ENCODE measurements at places on chromosomes 7 and 10. TPM values are rescaled to one million over a fixed set of nuclear protein-coding genes. Genes with fewer than 3 reads are reported as not detected.

The PLA2G12B gene
- not detected for total RNA-seq

The PNLIPRP3 gene
- total RNA-seq, result 0.04 TPM

The PRPS1L1 gene
- total RNA-seq, result not detected

The TAS2R4 gene
- total RNA-seq, result 1.5 TPM

The ANXA11 gene
- total RNA-seq, result 78.8 TPM

The GPR37 gene
- total RNA-seq, result 16.9 TPM

The KAZALD1 gene
- 60.2 TPM for total RNA-seq

DNA sequence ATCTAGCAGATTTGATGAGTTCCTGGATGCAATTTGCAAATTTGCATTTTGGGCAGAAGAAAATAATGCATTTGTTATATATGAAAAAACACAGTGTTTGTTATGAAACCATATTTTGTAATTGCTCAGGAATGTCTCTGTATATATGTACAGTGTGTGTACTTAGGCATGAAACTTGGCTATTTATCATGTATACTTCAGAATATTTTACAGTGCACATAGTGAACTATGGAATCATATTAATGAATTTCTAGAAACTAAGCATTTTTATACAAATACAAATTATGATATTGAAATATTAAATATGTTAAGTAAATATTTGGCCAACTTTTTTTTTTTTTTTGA is 107.5 kb downstream of the TWIST1 start:
- no peak overlapping the region for H3K4me3 ChIP-seq
- H3K4me1 ChIP-seq, result no peaks in the 10 kb centered on the region
- no peaks in the 10 kb centered on the region for H3K36me3 ChIP-seq
- H3K27me3 ChIP-seq, result no peaks in the 10 kb centered on the region

DNA sequence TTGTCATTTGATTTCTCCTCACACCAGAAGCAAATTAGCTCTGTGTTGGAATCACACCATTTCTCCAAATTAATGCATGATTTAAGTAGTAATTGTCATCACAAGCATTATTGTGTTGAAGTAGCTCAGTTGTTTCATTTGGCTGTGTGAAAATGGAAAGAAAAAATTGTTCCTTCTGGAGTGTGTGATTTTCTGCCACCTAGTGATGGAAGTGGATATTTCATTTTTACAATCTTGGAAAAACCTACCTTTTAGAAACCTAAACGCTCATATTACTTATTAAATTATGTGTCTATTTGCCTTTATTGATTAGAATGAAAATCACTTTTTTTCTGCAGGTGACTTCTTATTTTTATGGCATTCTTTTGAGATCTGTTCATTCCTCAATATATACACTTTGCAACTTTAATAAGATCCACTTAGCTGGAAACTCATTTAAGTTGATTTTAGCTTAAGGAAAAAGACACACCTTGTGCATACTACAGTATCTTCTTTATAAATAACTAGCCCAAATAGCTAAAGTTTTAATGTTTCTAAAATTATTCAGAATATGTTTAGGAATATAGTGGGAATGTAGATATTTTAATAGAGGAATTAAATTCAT is 50.0 kb downstream of the SRI start:
- DNase-seq, result peak; percentile 61
- no peaks in the 10 kb centered on the region for H3K36me3 ChIP-seq
- H3K27ac ChIP-seq, result no peak overlapping the region
- no peaks in the 10 kb centered on the region for H3K27me3 ChIP-seq

DNA sequence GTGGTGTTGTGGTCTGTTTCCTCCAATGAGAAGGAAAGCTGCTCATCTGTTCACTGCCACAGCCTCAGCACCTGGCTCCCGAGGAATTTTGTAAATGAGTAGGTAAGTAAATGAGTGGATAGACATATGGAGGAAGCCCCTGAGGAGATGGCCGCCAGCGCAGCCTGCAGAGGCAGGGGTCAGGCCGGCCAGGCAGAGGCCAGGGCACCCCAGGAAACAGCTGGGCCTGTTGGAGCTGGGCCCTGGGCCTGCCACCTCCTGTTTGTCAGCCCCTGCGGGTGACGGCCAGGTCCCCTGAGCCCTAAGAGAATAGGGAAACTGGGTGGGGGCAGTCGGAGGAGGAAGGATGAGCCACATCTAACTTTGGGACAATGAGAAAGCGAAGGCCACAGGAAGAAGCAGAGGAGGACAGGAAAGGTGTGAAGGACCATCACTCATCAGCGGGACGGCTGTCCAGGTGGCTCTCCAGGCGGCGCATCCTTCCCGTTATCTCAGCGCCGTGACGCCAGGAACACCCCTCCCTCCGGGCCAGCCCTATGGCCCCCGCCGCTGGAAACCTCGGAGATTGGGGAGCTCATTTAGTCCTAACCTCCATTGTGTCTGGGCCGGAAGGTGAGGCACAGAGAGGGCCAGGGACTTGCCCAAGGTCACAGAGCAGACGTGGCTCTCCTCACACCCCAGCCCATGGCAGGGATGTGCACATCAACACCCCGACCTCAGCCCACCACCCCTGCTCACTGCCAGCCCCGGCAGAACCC is 142.3 kb upstream of the UNC5B start:
- no peaks in the 10 kb centered on the region for H3K36me3 ChIP-seq
- DNase-seq, result no peak
- no peak overlapping the region for H3K4me3 ChIP-seq
- peaks cover 3% of the 10 kb centered on the region for H3K27me3 ChIP-seq
- no peak overlapping the region for H3K27ac ChIP-seq
- peaks cover 45% of the 10 kb centered on the region for H3K4me1 ChIP-seq

GRCh38 chr10:47169581-47169980 is 130.4 kb upstream of the GDF10 start:
- no peaks in the 10 kb centered on the region for H3K36me3 ChIP-seq
- no peaks in the 10 kb centered on the region for H3K27me3 ChIP-seq
- no peak overlapping the region for H3K4me3 ChIP-seq
- peak; percentile 37 for DNase-seq

- no peak overlapping the region for H3K27ac ChIP-seq
- H3K4me1 ChIP-seq, result no peaks in the 10 kb centered on the region
- H3K27me3 ChIP-seq, result no peaks in the 10 kb centered on the region
Measured at GRCh38 chr7:112821345-112821744, 31.2 kb upstream of the TMEM168 start.

- H3K4me3 ChIP-seq, result no peak overlapping the region
- peaks cover 17% of the 10 kb centered on the region for H3K4me1 ChIP-seq
- no peak overlapping the region for H3K27ac ChIP-seq
- no peak for DNase-seq
Measured at GRCh38 chr10:31101123-31101522, 69.5 kb upstream of the ZNF438 start.

DNA sequence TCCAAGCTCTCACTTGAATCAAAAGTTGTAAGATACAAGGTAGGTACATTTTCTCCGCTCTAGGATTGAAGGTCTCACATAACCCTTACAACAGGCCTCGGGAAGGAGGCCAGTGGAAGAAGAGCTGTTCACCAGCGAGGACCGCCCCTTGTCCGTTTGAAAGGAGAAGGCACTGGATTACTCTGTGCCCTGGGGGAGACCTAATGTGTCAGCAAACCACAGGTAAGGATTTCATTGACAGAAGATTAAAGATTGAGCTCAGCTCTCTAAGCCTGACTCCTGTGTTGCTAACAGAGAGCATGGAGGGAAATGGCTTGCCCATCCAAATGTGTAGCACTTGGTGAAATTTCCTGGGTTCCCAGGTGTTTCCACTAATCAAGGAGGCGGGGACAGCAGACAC is 81.2 kb downstream of the SLC16A9 start:
- H3K4me1 ChIP-seq, result peaks cover 4% of the 10 kb centered on the region
- no peak overlapping the region for H3K27ac ChIP-seq
- no peaks in the 10 kb centered on the region for H3K36me3 ChIP-seq
- no peaks in the 10 kb centered on the region for H3K27me3 ChIP-seq

- H3K27me3 ChIP-seq, result no peaks in the 10 kb centered on the region
- peak; percentile 78 for DNase-seq
- no peak overlapping the region for H3K4me3 ChIP-seq
- H3K4me1 ChIP-seq, result no peaks in the 10 kb centered on the region
- no peaks in the 10 kb centered on the region for H3K36me3 ChIP-seq
Measured at GRCh38 chr7:29372351-29373090, 177.9 kb downstream of the CHN2 start.

DNA sequence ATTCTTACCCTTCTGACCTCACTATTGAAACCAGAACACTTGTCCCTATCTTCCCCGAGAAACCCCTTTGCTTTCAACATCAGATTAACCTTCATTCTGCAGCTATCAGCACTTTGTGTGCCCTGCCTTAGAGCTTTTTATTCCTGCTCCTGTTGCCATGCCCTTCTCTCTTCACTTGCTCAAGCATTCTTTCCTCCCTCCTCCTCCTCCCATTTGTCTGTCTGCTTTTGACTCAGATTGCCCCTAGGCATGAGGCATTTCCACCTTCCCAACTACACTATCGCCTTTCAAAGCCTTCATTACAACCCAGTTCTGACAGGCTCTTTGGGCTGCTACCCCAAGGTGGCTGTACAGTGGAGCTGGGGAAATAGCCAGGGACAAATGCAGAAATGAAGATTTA is 143.3 kb downstream of the SLC25A13 start:
- H3K27ac ChIP-seq, result no peak overlapping the region
- DNase-seq, result no peak
- peaks cover 2% of the 10 kb centered on the region for H3K4me1 ChIP-seq
- no peak overlapping the region for H3K4me3 ChIP-seq
- peaks cover 13% of the 10 kb centered on the region for H3K36me3 ChIP-seq

DNA sequence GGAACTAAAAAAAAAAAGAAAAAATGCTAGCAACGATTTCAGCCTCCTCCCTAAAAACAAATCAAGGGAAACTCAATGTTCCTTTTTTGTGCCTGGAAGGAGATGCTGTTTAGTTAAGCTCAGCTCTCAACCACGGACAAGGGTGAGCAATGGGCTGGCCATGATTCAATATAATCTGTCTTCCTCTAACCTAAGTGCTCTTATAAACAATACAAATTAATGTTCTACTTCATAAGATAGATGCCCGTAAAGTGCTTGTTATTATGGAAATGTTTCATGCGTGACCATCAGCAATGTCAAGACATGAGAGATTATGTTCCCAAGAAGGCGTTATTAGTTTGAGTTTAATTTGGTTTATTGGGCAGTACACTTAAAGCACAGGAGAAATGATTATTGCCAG is 320.3 kb downstream of the SFMBT2 start:
- no peak overlapping the region for H3K4me3 ChIP-seq
- no peaks in the 10 kb centered on the region for H3K36me3 ChIP-seq
- H3K4me1 ChIP-seq, result peaks cover 6% of the 10 kb centered on the region

DNA sequence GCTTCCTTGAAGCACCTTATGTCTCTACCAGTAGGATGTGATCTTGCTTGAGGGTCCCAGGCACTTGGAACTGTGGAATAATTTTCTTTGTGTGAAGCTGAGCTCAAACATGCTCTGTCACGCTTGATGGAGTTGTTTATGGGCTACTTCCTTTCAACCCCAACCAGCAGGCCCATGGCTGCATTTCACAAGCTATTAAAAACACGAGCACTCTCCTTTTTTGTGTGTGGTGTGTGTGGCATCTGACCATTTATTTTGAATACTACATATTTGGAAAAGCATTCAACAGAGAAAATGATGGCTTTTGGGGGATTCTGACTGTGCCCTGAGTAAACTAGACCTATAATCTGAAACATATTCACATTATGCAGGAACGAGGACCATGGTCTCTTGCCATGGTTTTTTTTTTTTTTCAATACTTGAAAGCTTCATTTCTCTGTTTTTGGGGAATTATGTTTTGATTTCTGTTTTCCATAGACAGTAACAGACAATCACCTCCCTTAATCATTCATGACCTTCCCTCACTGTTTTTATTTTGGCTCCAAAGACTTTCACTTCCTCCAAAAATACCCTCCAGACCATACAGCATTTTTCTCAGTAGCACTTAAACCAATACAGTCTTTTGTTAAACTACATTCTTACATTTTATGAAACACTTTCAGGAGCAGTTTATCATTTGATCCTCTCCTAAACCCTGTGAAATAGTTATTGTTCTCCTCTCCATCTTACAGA is 233.6 kb upstream of the BMPER start:
- no peak overlapping the region for H3K27ac ChIP-seq
- H3K4me3 ChIP-seq, result no peak overlapping the region
- no peak for DNase-seq
- no peaks in the 10 kb centered on the region for H3K27me3 ChIP-seq

GRCh38 chr10:43627942-43628341 is 20.7 kb downstream of the ZNF32 start:
- no peak overlapping the region for H3K27ac ChIP-seq
- no peaks in the 10 kb centered on the region for H3K27me3 ChIP-seq
- H3K4me3 ChIP-seq, result no peak overlapping the region
- DNase-seq, result no peak
- H3K36me3 ChIP-seq, result no peaks in the 10 kb centered on the region
- H3K4me1 ChIP-seq, result no peaks in the 10 kb centered on the region

- H3K4me3 ChIP-seq, result no peak overlapping the region
- H3K36me3 ChIP-seq, result no peaks in the 10 kb centered on the region
- no peak for DNase-seq
- no peaks in the 10 kb centered on the region for H3K4me1 ChIP-seq
- no peaks in the 10 kb centered on the region for H3K27me3 ChIP-seq
Measured at GRCh38 chr10:92541583-92541982, 32.3 kb downstream of the IDE start.

DNA sequence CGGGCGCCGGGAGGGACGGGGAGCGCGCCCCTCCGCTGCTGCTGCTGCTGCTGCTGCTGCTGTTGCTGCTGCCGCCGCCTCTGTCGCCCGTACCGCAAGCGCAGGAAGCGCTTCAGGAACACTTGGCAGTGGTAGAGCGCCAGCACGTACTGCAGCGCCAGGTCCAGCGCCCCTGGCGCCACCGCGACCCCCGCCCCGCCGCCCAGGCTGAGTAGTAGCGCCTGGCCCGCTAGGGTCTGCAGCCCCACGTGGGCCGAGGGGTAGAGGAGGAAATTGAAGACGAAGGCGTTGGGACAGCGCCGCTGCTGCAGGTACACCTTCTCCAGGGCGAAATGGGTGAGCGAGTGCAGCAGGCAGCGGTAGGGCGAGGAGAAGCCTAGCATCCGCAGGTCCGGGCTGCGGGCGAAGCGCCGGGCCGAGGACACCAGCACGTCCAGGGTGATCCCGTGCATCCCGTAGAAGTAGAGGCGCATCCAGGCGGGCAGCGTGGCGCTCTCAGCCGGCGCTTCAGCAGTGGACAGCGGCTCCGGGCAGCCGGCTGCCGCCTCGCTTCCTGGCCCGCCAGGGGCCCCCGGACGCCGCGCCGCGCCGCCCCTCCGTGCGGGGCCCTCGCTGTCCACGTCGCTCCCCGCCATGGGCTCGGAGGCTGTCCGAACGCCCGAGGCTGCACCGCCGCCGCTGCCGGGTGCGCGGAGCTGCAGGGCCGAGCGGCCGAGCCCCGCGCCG is at the start of gene TMEM229A:
Gene TMEM229A (minus strand): TSS at position 699 of the 726 bp plus-strand sequence. CDS start 64 bp downstream, at position 635.
- peaks cover 15% of the 10 kb centered on the region for H3K4me1 ChIP-seq
- no peaks in the 10 kb centered on the region for H3K36me3 ChIP-seq
- DNase-seq, result peak; percentile 56
- H3K27ac ChIP-seq, result no peak within 1 kb of the TSS
- H3K4me3 ChIP-seq, result peak within 1 kb of the TSS; percentile 38

GRCh38 chr7:138137423-138138171 is 61.3 kb downstream of the AKR1D1 start:
- no peak overlapping the region for H3K27ac ChIP-seq
- H3K4me1 ChIP-seq, result no peaks in the 10 kb centered on the region
- DNase-seq, result no peak
- no peaks in the 10 kb centered on the region for H3K27me3 ChIP-seq

GRCh38 chr7:87059525-87060287 is at the start of gene ELAPOR2:
TSS of gene ELAPOR2 (minus strand) at chr7:87059654. CDS start at chr7:87059513, 141 bp downstream.
- H3K27ac ChIP-seq, result peak within 1 kb of the TSS; percentile 31
- H3K4me3 ChIP-seq, result peak within 1 kb of the TSS; percentile 59
- peak; percentile 88 for DNase-seq
- peaks cover 6% of the 10 kb centered on the region for H3K27me3 ChIP-seq
- no peaks in the 10 kb centered on the region for H3K36me3 ChIP-seq
- H3K4me1 ChIP-seq, result peaks cover 9% of the 10 kb centered on the region

- no peaks in the 10 kb centered on the region for H3K36me3 ChIP-seq
- H3K4me3 ChIP-seq, result no peak overlapping the region
- H3K27ac ChIP-seq, result no peak overlapping the region
- no peaks in the 10 kb centered on the region for H3K27me3 ChIP-seq
Measured at GRCh38 chr10:88437411-88437810, 145.7 kb downstream of the RNLS start.

Data from muscle of leg (tissue), 16 donors.